ENCODE measurements at places on chromosomes 4 and X.

GRCh38 chr4:20313237-20314030 is 61.7 kb downstream of the SLIT2 start:
- no peak for DNase-seq

- DNase-seq = no peak
These were observed 552.5 kb downstream of the ADGRL3 start for GRCh38 chr4:61752617-61753016.

- DNase-seq = no peak
These were observed 183.7 kb upstream of the LDB2 start for GRCh38 chr4:17082186-17082585.

DNA sequence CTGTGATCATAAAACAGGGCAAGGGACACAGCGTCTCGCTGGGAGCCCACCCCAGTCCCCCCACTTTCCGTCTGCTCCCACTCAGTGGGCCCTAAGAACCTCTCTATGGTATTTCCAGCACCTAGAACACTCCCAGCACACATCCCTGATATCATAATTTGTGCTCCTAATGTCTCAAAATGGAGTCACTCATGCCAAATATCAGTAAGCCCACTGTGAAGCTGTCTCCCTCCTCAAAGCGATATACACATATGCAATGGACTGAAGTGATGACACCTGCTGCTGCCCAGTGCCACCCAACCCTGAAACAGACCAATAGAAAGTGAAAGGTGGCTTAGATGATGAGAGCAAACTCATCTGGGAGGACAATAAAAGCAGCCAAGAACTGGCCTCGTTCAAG is 17.9 kb downstream of the ENPP6 start:
- no peak for DNase-seq

GRCh38 chrX:9905288-9905687 is 61.9 kb upstream of the CLDN34 start:
- no peak for DNase-seq

- no peak for DNase-seq
These were observed 88.0 kb downstream of the ATP11C start for GRCh38 chrX:139844884-139845283.

DNA sequence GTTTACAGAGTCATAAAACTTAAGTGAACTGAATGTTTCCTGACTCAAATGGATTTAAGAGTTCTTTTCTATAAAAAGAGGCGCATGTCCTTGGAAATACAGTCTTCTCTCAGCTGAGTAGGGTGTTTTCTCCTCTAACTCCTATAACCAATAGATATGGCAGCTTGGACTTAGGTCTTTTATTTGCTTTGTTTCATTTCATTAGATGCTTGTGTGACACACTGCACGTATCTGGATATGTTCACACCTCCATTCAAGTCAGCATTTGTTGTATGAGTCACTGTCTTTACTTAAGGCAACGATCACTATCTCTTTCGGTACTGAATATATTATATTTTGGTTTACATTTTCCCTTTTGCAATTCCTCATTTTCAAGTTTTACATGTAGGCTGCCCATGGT is 136.6 kb downstream of the ARSF start:
- no peak for DNase-seq

GRCh38 chr4:121668368-121669162 is 28.2 kb downstream of the ANXA5 start:
- no peak for DNase-seq

DNA sequence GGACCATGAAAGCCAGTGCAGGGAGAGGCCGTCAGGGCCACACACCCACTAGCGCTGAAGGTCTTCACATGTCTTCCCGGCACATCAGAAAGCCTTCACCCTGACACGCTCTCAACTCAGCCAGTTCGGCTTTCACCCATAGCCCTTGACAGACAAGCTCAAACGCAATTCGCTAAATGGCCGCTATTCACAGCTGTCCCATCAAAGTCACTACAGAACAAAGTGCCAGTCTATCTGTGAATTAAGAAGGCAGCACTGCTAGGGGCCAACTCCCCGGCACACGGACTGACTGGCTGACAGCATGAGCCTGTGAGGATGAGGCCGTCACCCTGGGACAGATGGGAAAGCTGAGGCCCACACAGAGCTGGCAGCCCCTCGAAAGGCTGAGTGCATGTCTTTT is 45.7 kb downstream of the ACOX3 start:
- no peak for DNase-seq

All from stimulated activated CD4-positive, alpha-beta T cell treated with anti-CD3 and anti-CD28 coated beads, Interleukin-1b, Interleukin-23, amount 100 ng/mL, for 24 hours (primary cell).